ENCODE measurements at places on chromosomes 3 and 15.

- no peak overlapping the region for H3K27ac ChIP-seq
- DNase-seq, result peak; percentile 35
- H3K4me1 ChIP-seq, result peaks cover 6% of the 10 kb centered on the region
- H3K36me3 ChIP-seq, result no peaks in the 10 kb centered on the region
These were observed 243.9 kb downstream of the TBL1XR1 start for GRCh38 chr3:176953106-176954060.

DNA sequence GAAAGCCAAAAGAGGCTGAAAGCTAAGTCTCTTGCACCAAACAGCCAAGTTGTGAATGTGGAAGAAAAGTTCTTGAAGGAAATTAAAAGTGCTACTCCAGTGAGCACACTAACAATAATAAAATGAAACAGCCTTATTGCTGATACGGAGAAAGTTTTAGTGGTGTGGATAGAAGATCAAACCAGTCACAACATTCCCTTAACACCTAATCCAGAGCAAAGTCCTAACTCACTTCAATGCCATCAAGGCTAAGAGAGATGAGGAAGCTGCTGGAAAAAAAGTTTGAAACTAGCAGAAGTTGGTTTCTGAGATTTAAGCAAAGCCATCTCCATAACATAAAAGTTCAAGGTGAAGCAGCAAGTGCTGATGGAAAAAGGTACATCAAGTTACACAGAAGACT lies 288.8 kb upstream of the RARB start:
- H3K4me3 ChIP-seq, result no peak overlapping the region
- no peak overlapping the region for H3K27ac ChIP-seq
- DNase-seq, result no peak
- no peaks in the 10 kb centered on the region for H3K27me3 ChIP-seq
- no peaks in the 10 kb centered on the region for H3K4me1 ChIP-seq
- H3K36me3 ChIP-seq, result no peaks in the 10 kb centered on the region

GRCh38 chr3:166211451-166211850 lies 374.2 kb upstream of the BCHE start:
- H3K36me3 ChIP-seq, result no peaks in the 10 kb centered on the region
- no peak overlapping the region for H3K4me3 ChIP-seq
- no peak overlapping the region for H3K27ac ChIP-seq
- no peak for DNase-seq

DNA sequence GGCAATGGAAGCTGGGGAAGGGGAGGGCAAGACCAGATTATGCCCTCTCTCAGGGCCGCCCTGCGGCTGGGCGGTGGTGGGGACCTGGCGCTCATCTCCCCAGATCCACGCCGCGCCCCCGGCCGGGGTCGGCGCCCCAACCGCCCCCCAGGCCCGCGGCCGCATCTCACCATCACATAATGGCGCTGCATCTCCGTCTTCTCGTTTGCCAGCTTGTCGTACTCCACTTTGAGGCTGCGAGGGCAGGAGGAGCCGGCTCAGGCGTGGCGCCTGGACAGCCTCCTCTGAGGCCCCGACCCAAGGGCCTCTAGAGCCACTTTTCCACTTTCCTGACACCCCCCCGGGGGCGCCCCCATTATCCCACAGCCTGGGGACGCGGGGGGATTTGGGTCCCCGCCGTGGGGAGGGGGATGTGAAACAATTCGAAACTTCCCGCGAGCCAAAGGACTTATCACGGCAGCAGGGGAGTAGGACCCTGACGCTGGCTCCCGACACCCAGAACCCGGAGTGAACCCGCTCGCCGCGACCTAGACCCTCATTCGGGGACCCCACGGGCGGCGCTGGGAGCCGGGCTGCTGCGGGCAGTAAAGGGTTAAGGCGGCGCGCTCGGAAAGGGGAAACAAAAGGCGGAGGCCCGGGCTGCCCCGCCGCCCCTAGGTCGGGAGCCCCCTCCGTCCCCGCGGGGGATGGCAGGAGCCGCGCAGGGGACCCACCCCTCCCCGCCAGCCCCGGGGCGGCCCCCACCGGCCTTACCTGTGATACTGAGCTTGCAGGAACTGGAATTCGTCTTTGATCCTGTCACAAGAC lies 2.1 kb downstream of the TLE3 start:
- peaks cover 88% of the 10 kb centered on the region for H3K4me1 ChIP-seq
- H3K4me3 ChIP-seq, result peak overlapping the region; percentile 57
- no peaks in the 10 kb centered on the region for H3K27me3 ChIP-seq
- H3K36me3 ChIP-seq, result no peaks in the 10 kb centered on the region
- peak; percentile 42 for DNase-seq

DNA sequence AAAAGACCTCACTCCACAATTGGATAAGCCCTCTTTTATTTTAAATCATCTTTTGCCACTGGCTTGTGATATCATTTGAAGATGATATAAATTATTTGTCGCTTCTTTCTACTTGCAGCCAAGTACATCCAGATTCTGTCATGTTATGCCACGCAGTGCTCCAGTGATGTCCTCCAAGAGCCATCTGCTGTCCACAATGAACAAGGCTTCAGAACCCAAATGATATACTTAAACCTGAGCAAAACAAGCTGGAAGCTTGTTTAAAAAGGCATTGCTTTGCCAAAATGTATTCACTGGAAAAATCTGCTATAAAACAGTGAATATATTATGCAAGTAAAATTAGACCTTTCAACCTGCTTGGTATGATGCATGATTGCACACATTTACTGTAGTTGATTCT lies 58.8 kb upstream of the ARL6 start:
- H3K4me3 ChIP-seq, result no peak overlapping the region
- H3K27me3 ChIP-seq, result no peaks in the 10 kb centered on the region
- no peak for DNase-seq
- no peak overlapping the region for H3K27ac ChIP-seq

- H3K4me1 ChIP-seq, result no peaks in the 10 kb centered on the region
- no peaks in the 10 kb centered on the region for H3K27me3 ChIP-seq
- H3K36me3 ChIP-seq, result no peaks in the 10 kb centered on the region
- no peak for DNase-seq
These were observed 847.4 kb downstream of the FHIT start for GRCh38 chr3:60403866-60404265.

GRCh38 chr3:109563149-109563548 lies 225.8 kb upstream of the DPPA4 start:
- no peaks in the 10 kb centered on the region for H3K27me3 ChIP-seq
- no peaks in the 10 kb centered on the region for H3K4me1 ChIP-seq
- DNase-seq, result no peak
- H3K36me3 ChIP-seq, result no peaks in the 10 kb centered on the region
- no peak overlapping the region for H3K4me3 ChIP-seq

DNA sequence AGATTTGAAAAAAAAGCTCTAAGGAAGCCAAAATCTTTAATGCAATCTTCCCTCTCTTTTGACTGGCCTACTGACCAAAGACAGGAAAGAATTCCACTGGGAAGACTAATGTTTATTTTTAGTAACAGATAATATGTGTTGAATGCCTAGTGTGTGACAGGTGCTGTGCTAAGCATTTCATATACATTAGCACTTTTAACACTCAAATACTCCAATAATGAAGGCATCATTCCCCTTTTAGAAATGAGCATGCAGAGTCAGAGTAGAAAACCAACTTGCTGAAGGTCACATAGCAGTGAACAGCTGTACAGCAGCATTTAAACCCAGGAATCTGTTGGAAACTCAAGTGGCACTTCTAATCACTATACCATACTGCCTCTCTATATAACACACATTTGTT lies 170.6 kb downstream of the MINAR1 start:
- DNase-seq, result no peak
- H3K4me3 ChIP-seq, result no peak overlapping the region
- H3K4me1 ChIP-seq, result peaks cover 10% of the 10 kb centered on the region
- H3K27me3 ChIP-seq, result no peaks in the 10 kb centered on the region
- no peak overlapping the region for H3K27ac ChIP-seq

- H3K27ac ChIP-seq, result no peak overlapping the region
- peaks cover 7% of the 10 kb centered on the region for H3K4me1 ChIP-seq
- no peak for DNase-seq
- H3K4me3 ChIP-seq, result no peak overlapping the region
These were observed 21.6 kb downstream of the NGRN start for GRCh38 chr15:90287101-90287500.

GRCh38 chr3:64109438-64109837 lies 86.1 kb upstream of the PSMD6 start:
- DNase-seq, result peak; percentile 4
- no peaks in the 10 kb centered on the region for H3K27me3 ChIP-seq
- no peaks in the 10 kb centered on the region for H3K36me3 ChIP-seq
- H3K4me3 ChIP-seq, result no peak overlapping the region
- H3K4me1 ChIP-seq, result peaks cover 5% of the 10 kb centered on the region

DNA sequence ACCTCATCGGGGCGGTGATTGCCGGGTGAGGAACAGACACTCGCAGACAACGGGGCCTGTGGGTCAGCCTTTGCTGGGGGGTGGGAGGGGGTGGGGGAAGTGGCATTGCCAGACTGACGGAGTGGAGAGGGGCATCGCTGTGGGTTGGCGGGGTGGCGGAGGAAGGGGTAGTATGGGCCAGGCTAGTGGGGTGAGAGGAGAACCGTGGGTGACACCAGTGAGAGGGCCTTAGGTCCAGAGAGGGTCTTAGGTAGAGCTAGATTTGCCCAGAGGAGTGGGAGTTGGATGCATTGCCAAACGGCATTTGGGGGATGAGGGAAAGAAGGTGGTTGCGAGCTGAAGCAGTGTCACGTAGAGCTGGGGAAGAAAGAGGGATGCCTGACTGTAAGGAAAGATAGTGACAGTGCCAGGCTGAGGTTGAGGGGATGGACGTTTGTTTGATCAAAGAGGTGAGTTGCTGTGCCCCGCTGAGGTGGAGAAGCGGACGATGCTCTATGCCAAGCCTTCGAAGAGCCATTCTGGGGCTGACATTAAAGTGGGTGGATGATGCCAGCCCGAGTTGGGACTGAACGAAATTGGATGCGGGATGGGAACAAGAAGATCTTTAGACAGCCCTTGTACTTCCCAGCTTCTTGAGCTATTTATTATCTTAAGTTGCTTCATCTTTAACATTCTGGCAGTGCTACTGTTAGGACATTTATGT lies 572 bp downstream of the DNAJB11 start:
- peaks cover under 1% of the 10 kb centered on the region for H3K36me3 ChIP-seq
- peak overlapping the region; percentile 89 for H3K4me3 ChIP-seq
- no peak for DNase-seq
- peak overlapping the region; percentile 98 for H3K27ac ChIP-seq

DNA sequence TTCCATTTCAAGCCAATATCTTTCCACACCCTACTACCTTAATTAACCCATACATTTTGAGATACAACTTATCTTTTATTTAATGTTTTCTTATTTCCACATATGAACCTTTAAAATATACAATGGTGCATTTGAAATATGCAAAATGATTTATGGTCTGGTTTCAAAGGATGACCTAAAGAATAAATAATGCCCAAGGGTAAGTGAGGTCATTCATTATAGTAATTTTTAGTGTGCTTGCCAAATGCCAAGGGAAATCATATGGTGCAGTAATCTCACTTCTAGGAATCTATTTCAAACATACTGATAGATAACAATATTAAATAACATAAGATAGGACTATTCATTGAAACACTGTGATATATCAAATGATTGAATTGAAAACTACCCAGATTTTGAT lies 1055.4 kb downstream of the AGBL1 start:
- no peak overlapping the region for H3K4me3 ChIP-seq
- H3K36me3 ChIP-seq, result no peaks in the 10 kb centered on the region
- no peak for DNase-seq
- no peak overlapping the region for H3K27ac ChIP-seq
- H3K4me1 ChIP-seq, result no peaks in the 10 kb centered on the region

- H3K27me3 ChIP-seq, result no peaks in the 10 kb centered on the region
- no peak for DNase-seq
- H3K27ac ChIP-seq, result no peak overlapping the region
- H3K4me1 ChIP-seq, result no peaks in the 10 kb centered on the region
These were observed 269.2 kb downstream of the ZBBX start for GRCh38 chr3:167110901-167111300.

- H3K27ac ChIP-seq, result peak overlapping the region; percentile 61
- no peak overlapping the region for H3K4me3 ChIP-seq
- peaks cover 16% of the 10 kb centered on the region for H3K4me1 ChIP-seq
- DNase-seq, result peak; percentile 81
These were observed 137.7 kb upstream of the RASGRP1 start for GRCh38 chr15:38702178-38702912.

GRCh38 chr15:65655457-65655856 lies 33.7 kb downstream of the SLC24A1 start:
- DNase-seq, result no peak
- no peak overlapping the region for H3K4me3 ChIP-seq
- H3K27me3 ChIP-seq, result no peaks in the 10 kb centered on the region
- no peak overlapping the region for H3K27ac ChIP-seq
- H3K36me3 ChIP-seq, result peaks cover 25% of the 10 kb centered on the region

- H3K4me1 ChIP-seq, result peaks cover 53% of the 10 kb centered on the region
- no peaks in the 10 kb centered on the region for H3K27me3 ChIP-seq
- H3K4me3 ChIP-seq, result no peak overlapping the region
- H3K27ac ChIP-seq, result no peak overlapping the region
- no peaks in the 10 kb centered on the region for H3K36me3 ChIP-seq
These were observed 74.9 kb downstream of the IGF1R start for GRCh38 chr15:98723195-98723594.

DNA sequence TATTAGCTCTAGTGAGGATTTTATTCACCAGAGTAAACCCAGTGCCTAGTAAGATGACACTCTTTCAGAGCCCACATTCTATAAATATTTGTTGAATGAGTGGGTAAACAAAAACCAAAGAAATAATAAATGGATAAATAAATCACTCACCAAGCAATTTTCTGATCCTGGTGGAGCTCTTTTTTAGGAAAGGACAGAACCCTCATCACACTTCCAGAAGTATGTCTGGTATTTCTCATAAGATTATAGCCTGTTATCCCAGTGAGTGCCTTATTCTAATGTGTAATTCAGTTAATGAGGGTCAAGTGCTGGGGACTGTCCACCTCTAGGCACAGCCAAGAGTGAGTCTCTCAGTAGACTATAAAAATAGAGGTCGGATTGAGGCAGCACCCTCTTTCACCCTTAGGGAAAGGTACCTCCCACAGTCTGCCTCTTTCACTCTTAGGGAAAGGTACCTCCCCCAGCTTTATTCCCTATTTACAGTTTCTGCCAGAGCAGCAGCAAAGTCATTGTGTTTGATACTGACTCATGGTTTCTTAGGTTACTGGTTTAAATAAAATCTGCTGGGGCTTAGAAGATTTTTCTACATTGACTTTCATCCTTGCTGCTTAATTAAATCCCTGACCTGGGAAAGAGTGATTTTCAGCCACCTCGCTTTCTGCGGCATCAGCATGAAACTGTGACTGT lies 145.0 kb downstream of the STAC start:
- no peaks in the 10 kb centered on the region for H3K27me3 ChIP-seq
- no peaks in the 10 kb centered on the region for H3K36me3 ChIP-seq
- no peaks in the 10 kb centered on the region for H3K4me1 ChIP-seq
- no peak for DNase-seq

Data from body of pancreas (tissue), 4 donors.